ENCODE measurements at places on chromosomes 13 and 19. TPM values are rescaled to one million over a fixed set of nuclear protein-coding genes. Genes with fewer than 3 reads are reported as not detected.

DNA sequence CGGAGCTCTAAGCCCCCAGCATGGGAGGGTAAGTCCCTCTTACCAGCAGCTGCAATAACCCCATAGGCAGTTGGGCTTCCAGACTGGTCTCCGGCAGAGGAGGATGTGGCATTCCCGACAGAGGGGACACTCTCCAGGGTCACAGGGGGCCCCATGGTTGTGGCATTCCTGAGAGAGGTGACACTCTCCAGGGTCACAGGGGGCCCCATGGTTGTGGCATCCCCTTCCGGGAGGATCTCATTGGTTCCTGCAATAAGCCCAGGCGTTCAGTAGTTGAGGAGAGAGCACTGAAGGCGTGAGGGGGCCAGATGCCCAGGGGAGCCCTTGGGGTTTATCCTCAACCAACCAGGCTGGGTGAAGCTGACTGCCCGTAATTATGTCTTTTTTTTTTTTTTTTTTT is 5.4 kb downstream of the CD320 start:
- DNase-seq: no peak
- no peak overlapping the region for H3K4me3 ChIP-seq
- H3K27ac ChIP-seq: no peak overlapping the region
- peaks cover 5% of the 10 kb centered on the region for H3K4me1 ChIP-seq

DNA sequence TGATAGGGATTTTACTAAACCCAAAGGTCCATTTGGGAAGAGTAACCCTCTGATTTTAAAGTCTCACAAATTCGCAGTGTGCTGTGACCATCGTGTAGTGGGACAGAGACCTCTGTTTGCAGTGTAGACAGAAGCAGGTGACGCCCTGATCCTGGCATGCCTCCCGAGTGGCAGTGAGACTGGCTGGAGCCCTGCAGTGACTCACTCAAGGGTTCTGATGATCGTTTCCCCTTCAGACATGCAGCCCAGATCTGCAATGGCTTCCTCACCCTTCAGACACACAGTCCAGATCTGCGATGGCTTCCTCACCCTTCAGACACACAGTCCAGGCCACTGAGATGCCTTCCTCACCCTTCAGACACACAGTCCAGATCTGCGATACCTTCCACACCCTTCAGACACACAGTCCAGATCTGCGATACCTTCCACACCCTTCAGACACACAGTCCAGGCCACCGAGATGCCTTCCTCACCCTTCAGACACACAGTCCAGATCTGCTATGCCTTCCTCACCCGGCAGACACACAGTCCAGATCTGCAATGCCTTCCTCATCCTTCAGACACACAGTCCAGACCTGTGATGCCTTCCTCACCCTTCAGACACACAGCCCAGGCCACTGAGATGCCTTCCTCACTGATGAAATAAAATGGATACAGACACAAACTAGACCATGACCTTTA is 125.2 kb downstream of the ATP11A start:
- peak; percentile 29 for DNase-seq
- no peaks in the 10 kb centered on the region for H3K36me3 ChIP-seq
- H3K27me3 ChIP-seq: no peaks in the 10 kb centered on the region
- H3K4me1 ChIP-seq: no peaks in the 10 kb centered on the region

The NCAN gene
- not detected for total RNA-seq

DNA sequence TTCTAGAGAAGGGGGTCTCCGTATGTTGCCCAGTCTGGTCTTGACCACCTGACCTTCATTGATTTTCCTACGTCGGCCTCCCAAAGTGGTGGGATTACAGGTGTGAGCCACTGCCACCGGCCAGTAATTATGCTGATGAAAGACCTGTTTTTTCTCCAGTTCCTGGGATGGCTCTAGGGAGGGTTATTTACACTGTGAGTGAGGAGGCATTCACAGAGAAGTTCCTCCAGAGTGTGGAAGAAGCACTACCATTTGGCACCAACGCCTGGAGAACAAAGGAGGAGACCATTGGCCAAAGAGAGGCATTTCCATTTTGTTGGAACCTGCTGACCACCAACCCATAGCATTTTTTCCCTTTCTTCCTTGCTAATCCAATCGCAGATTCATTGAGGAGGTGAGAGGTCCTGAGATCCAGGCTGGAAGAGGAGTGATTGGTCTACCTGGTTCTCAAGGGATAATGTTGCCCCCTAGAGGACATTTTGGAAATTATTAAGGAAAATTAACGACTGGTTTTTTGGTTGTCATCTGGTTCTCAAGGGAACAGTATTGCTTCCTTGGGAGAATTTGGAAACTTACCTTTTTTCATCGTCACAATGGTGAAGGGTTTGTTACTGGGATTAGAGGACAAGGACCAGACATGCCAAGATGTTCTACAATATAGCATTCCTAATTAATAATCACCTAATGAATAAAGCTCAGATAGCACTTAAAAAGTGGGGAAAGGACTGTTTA is 5.5 kb upstream of the SAE1 start:
- H3K4me1 ChIP-seq: peaks cover 11% of the 10 kb centered on the region
- H3K27me3 ChIP-seq: no peaks in the 10 kb centered on the region
- DNase-seq: peak; percentile 61
- no peak overlapping the region for H3K4me3 ChIP-seq

- no peak for DNase-seq
- no peaks in the 10 kb centered on the region for H3K4me1 ChIP-seq
- H3K27ac ChIP-seq: no peak overlapping the region
Measured at GRCh38 chr19:39038098-39038497, 5.7 kb upstream of the FBXO27 start.

GRCh38 chr19:4830768-4831265 is 695 bp downstream of the TICAM1 start:
- H3K36me3 ChIP-seq: no peaks in the 10 kb centered on the region
- H3K27me3 ChIP-seq: no peaks in the 10 kb centered on the region
- no peak overlapping the region for H3K27ac ChIP-seq
- no peak for DNase-seq
- peaks cover 11% of the 10 kb centered on the region for H3K4me1 ChIP-seq

DNA sequence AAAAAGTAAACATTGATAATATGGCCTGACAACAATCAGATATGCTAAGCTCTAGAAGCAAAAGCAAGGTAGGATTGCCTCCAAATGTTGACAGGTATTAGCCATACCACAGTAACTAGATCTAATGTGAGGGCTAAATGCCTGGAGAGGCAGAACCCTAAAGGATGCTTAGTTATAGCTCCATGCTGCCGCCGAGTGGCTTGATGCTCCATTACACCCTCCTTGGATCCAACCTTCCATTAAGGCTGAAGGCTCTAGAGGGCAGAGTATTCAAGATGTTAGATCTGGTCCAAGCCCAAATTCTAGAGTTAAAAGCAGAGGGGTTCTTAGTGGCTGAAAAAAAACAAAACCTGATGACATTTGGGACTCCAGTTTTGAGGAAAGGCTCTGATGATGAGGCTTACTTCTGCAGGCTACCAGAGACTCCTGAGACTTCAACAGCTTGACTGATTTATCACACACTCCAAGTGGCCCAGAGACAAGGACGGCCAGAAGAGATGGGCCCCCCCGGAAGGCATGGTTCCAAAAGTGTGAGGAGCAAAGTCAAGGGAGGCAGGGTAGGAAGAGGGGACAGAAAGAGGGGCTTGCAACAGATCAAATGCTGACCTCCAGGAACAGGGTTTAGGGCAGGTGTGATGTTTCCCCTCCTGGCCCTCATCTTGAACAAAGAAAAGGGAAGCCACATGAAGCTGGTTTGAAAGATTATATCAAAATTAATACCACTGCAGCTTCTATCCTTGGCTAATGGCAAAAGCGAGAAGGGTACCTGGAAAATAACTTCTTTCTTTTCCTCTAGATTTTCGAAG is 21.9 kb upstream of the CPB2 start:
- peak; percentile 36 for DNase-seq
- no peaks in the 10 kb centered on the region for H3K4me1 ChIP-seq
- H3K36me3 ChIP-seq: no peaks in the 10 kb centered on the region
- H3K27ac ChIP-seq: no peak overlapping the region

DNA sequence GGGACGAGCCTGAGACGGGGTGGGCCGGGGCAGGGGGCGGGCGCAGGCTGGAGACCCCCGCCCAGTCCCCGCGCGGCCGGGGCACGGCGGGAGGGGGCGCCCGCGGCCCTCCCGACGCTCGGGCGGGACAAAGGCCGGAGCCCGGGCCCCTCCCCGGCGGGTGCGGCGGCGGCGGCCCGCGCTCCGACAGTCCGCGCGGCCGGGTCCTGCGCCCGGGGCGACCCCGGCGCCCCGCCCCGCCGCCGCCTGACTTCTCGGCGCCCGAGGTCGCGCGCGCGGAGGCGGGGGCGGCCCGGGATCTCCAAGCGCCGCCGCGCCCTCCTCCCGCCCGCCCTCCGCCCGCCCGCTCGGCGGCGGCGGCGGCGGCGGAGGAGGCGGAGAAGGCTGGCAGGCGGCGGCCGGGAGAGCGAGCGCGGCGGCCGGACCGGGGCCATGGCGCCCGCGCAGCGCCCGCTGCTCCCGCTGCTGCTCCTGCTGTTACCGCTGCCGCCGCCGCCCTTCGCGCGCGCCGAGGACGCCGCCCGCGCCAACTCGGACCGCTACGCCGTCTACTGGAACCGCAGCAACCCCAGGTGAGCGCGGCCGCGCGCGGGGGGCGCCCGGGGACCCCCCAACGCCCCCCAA is at the start of gene EFNA2:
TSS of gene EFNA2 (plus strand) at position 137 of the 624 bp plus-strand sequence. CDS start at position 433, 296 bp downstream.
- no peaks in the 10 kb centered on the region for H3K36me3 ChIP-seq
- peaks cover 2% of the 10 kb centered on the region for H3K4me1 ChIP-seq
- H3K27ac ChIP-seq: no peak within 1 kb of the TSS
- no peak for DNase-seq

The RGS9BP gene
- 0.19 TPM for total RNA-seq

The LILRA6 gene
- total RNA-seq: not detected

The KASH5 gene
- not detected for total RNA-seq

The BEST2 gene
- not detected for total RNA-seq

DNA sequence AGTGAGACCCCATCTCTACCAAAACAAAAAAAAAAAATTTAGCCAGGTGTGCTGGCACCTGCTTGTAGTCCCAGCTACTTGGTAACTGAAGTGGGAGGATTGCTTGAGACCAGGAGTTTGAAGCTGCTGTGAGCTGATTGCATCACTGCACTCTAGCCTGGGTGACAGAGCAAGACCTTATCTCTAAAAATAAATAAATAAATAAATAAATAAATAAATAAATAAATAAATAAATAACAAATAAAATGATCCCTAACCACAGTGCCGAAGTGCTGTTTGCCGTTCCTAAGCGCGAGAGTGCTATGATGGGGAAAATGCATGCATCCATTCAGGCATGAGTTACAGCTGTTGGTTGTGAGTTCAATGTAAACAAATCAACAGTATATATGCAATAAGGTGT is 27.2 kb downstream of the WDR88 start:
- no peaks in the 10 kb centered on the region for H3K27me3 ChIP-seq
- no peak for DNase-seq
- no peaks in the 10 kb centered on the region for H3K4me1 ChIP-seq
- no peaks in the 10 kb centered on the region for H3K36me3 ChIP-seq
- H3K4me3 ChIP-seq: no peak overlapping the region

The FUT1 gene
- 0.91 TPM for total RNA-seq

The TEAD2 gene
- 46.5 TPM for total RNA-seq

GRCh38 chr19:31586282-31586681 is 237.0 kb upstream of the TSHZ3 start:
- H3K4me1 ChIP-seq: no peaks in the 10 kb centered on the region
- H3K27ac ChIP-seq: no peak overlapping the region
- H3K36me3 ChIP-seq: no peaks in the 10 kb centered on the region
- peak; percentile 59 for DNase-seq
- no peaks in the 10 kb centered on the region for H3K27me3 ChIP-seq
- H3K4me3 ChIP-seq: no peak overlapping the region

The BCAM gene
- total RNA-seq: 11.5 TPM

The CRLF1 gene
- total RNA-seq: 53.1 TPM

DNA sequence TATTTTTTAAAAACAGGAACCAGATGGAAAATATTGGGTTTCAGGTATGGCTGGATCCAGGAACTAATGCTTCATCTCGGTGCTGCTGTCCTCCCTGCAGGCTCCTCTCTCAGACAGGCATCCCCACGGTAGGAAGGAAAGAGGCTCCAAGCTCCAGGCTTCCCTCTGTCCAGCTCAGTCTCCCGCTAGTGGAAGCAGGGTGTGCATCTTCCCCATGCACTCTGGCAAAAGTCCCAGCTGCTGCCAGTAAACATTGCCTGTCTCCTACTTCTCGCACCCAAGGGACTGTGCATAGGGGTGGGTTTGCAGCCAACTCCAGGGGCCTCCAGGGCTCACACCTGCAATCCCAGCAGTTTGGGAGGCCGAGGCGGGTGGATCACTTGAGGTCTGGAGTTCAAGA is 29.2 kb downstream of the IL12RB1 start:
- H3K4me3 ChIP-seq: no peak overlapping the region
- no peak for DNase-seq
- no peaks in the 10 kb centered on the region for H3K27me3 ChIP-seq
- H3K27ac ChIP-seq: no peak overlapping the region
- H3K4me1 ChIP-seq: no peaks in the 10 kb centered on the region

GRCh38 chr19:10262771-10263170 is 8.1 kb upstream of the ICAM1 start:
- peaks cover under 1% of the 10 kb centered on the region for H3K36me3 ChIP-seq
- no peaks in the 10 kb centered on the region for H3K27me3 ChIP-seq
- DNase-seq: no peak
- no peak overlapping the region for H3K4me3 ChIP-seq
- H3K4me1 ChIP-seq: peaks cover 11% of the 10 kb centered on the region

- H3K36me3 ChIP-seq: peaks cover 22% of the 10 kb centered on the region
- no peaks in the 10 kb centered on the region for H3K4me1 ChIP-seq
- DNase-seq: no peak
- H3K4me3 ChIP-seq: no peak overlapping the region
Measured at GRCh38 chr19:4851551-4852290, 15.7 kb downstream of the PLIN3 start.

DNA sequence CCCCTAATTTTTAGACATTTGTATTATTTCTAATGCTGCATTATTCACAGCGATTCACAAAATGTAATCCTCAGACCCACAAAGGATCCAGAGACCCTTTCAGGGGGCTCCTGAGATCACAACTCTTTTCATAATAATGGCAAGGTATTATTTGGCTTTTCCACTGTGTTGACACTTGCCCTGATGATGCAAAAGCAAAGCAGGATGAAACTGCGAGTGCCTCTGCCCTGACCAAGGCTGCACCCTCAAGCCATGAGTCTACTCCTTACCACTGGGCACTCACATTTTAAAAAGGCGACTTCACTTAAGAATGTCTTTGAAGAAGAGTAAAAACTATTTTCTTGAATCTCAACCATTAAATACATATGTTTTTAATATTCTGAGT is 11.4 kb downstream of the ELF1 start:
- no peaks in the 10 kb centered on the region for H3K27me3 ChIP-seq
- DNase-seq: no peak
- H3K36me3 ChIP-seq: no peaks in the 10 kb centered on the region
- no peak overlapping the region for H3K27ac ChIP-seq
- H3K4me3 ChIP-seq: no peak overlapping the region

Measured in astrocyte (in vitro differentiated cells and primary cell).